M059J (cell line): ENCODE measurements at places on chromosomes 11 and 22. TPM values are rescaled to one million over a fixed set of nuclear protein-coding genes. Genes with fewer than 3 reads are reported as not detected.

SLC22A9 gene
- total RNA-seq: not detected in 2 replicates

- peak; percentile 25 for DNase-seq
These were observed 67.8 kb downstream of the TCF20 start for GRCh38 chr22:42202669-42203068.

- DNase-seq: no peak
These were observed 195.0 kb downstream of the IGLL1 start for GRCh38 chr22:23384923-23385677.

DRD2 gene
- 3.3 and 4.3 TPM in 2 replicates for total RNA-seq

ART1 gene
- not detected in 2 replicates for total RNA-seq
